HEK293T (cell line): ENCODE measurements at places on chromosomes 7 and 10.

DNA sequence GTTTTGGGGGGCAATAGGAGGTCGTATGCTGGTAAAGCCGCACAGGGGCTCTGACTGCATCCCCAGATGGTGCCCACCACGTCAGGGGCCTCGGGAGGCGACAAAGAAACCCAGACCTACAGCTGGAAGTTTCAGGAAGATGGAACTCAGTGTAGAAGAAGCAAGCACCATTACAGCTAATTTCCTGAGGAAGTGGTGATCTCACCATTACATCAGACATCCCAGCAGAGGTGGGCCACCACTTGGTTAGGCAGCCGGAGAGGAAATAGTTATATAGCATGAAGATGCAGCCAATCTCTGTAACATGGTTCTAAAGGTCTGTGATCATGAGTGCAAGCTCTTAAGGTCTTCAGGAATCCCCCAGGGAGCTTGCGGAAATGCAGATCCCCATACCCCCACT is 127.3 kb upstream of the PCBD1 start:
- DNase-seq, result peak; percentile 32

DNA sequence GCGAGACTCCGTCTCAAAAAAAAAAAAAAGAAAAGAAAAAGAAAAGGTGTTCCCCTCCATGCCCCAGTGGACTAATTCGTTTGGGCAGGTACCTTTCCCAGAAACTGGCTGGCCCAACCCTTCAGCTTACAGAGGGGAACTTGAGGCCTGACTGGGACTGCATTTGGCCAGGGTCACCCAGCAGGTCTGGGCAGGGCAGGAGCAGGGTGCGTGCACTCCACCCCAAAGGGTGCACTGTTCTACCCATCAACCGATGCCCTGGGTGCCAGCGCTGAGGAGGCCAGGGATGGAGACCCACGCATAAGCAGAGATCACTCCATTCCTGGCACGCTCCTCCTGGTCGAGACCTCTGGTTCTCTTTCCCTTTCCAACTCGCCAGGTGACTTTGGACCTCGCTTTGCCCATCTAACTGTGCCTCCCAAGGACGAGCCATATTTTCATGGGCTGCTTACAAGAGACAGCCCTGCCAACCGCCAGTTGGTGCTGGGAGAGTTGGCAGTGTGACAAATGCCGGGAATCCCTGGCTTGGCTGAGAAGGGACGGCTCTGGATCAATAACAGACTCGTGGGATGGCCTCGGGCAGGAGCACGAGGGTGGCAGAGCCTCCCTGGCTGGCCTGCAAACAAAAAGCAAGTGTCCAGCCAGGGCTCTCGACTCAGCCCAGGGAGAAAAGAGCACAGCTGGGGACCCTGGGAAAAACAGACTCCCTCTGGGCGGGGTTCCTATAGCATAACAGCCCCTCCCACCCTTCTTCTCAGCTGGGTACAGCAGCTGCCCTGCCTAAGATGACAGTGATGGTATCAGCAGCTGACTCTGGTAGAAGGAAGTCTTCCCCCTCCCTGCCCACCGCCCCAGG is 7.9 kb downstream of the HSPB1 start:
- no peak for DNase-seq

DNA sequence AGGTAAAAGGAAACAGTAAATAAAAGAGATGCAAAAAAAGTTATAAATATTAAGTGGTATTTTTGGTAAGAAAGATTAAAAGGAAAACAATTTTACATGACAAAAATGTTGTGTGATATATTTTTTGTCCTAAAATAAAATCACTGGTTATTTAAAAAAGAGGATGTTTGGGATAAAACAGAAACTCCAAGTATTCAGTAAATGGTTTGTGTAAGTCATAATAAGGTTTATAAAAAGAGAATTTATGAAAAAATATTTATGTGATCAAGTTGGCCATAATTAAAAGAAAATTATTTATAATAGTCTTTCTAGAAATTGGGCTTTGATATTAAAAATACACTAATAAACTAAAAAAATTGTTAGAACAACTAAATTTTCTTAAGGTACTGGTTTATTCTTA is 38.2 kb upstream of the FIGNL1 start:
- DNase-seq, result no peak

- no peak for DNase-seq
Measured at GRCh38 chr10:17196573-17196972, 4.9 kb downstream of the TRDMT1 start.

- DNase-seq, result no peak
Measured at GRCh38 chr10:34698248-34698831, 116.8 kb downstream of the PARD3 start.

GRCh38 chr7:149751043-149751775 is 22.2 kb downstream of the ZNF467 start:
- DNase-seq, result no peak

DNA sequence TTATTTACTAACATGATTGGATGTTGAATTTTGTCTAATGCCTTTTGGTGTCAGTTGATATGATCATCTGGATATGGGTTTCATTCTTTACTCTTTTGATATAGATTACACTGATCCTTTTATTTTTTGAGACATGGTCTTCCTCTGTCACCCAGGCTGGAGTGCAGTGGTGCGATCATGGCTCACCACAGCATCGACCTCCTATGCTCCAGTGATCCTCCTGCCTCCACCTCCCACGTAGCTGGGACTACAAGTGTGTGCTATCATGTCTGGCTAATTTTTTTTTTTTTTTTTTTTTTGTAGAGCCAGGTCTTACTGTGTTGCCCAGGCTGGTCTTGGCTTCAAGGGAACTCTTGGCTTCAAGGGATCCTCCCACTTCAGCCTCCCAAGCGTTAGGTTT is 27.1 kb downstream of the BMS1 start:
- DNase-seq, result no peak

DNA sequence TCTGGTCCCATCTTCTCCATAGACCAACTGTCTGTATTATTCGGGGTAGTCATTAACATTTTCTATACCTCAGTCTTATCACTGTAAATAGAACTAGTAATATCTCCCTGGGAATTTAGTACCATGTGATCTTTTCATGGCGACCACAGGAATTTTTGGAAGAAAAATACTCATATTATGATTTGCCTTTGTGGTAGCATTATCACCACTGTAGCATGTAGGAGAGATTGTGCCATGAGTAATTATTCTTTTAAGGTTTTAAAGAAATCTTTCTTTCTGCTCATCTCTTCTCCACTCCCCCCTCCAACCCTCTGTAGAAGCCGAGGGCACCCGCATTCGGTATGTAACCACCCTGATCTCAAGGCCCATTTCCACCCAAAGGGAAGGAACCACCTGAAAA is 25.0 kb downstream of the ZNF365 start:
- DNase-seq, result no peak

GRCh38 chr10:2228320-2228901 is 491.1 kb upstream of the ADARB2 start:
- no peak for DNase-seq

GRCh38 chr10:102832987-102833386 is 4.2 kb downstream of the CYP17A1 start:
- DNase-seq, result no peak

DNA sequence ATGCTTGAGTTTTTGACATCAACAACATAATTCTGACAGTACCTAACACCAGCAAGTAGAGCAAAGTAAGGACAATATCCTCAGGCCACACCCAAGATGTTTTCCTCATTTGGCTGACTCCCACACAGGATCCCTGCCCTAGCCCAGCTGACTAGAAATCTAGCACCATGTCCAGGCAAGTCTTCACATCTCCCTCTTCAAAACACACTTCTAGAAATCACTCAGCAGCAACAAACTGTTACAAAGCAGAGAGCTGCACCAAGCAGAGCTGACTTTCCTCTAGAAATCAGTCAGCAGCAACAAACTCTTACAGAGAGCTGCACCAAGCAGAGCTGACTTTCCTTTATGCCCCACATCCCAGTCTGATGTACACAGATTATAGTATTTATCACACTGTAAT is 7.7 kb downstream of the TMEM168 start:
- DNase-seq, result no peak

DNA sequence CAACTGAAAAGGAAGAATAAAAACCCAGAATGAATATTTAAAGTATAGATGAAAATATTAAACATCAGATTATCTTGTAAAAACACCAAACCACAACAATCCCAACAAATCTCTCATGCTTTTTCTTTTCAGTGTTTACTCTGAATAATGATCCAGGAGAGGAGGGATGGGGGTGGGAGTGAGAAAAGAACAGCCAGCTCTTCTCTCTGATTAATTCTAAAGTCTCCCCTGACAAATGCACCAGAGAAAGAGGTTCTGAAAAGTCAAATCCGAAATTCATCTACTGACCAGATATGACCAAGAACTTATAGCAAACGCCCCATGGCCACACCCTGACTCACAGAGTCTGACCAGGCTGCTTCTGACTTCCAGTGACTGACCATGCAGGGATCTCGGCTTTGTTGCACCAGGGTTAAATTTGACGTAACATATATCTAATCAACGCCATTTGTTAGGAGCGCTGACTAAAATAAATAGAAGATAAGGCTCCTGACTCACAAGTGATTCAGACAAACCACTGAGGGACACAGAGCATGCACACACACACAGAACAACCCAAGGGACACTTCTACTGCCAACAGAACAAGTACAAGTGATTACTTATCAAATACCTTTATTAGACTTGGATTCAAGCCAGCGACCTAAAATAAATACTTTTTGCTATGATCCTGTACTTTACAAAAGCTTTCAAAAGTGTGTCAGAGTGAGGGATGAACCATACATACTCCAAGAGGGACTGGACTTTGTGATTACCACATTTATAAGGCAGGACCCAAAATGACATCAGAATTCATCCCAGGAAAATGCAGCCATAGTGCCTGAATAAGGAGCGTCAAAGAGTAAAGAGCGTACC is 9.3 kb upstream of the SPOCK2 start:
- no peak for DNase-seq

GRCh38 chr10:27440021-27440420 is 64.1 kb upstream of the RAB18 start:
- no peak for DNase-seq

DNA sequence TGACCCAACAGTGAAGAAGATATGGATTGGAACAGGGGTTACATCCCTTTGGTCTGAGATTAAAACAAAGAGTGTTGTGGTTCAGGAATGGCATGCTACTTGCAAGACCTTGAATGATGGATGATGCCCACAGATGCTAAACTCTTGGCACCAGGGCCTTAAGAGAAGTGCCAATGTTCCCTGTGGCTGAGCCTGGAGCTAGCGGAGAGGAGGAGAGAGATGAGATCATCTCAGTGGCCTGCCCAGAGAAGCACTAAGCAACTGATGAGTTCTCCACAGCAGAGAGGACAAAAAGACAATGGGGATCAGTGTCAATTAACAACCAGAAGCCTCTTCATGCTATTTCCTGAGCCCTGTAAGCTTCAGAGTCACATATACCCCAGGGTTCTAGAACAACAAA is 97.8 kb downstream of the ELAPOR2 start:
- no peak for DNase-seq

DNA sequence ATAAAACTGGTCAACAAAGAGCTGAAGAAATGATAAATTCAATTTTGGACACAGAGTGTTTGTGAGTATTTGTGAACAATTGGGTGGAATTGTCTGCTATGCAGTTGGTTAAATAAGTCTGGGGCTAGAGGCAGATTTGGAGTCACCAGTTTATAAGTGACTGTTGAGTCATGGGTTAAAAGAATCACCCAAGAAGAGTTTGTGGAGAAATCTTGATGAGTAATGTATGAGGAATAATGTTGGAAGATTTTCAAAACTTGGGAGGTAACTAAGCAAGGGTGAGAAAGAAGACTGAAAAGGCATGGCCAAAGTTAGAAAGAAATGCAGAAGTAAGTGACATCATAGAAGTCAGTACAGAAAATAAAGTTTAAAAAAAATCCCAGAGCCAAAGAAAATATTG is 750.7 kb downstream of the MAGI2 start:
- DNase-seq, result no peak

GRCh38 chr10:79176949-79177602 is 108.3 kb downstream of the ZMIZ1 start:
- no peak for DNase-seq

- no peak for DNase-seq
Measured at GRCh38 chr10:11678074-11678793, 63.9 kb upstream of the ECHDC3 start.

DNA sequence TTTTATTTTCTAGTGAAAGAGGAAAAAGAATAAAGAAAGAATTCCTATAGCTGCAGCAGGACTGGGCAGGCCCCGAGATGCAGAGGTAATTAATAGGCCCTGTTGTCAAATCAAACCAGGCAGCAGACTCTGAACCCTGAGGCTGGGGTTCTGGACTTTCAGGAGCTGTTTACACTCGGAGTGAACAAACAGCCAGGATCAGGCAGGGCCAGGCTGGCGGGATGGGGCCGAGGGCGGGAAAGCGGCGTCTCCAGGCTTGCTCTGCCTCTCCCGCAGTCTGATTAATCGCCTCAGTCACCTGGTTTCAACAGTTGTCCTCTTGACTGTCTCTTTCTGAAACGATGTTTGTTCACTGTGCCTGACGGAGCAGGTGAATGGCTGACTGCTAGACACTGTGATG is 675.4 kb upstream of the FOXK1 start:
- DNase-seq, result no peak

DNA sequence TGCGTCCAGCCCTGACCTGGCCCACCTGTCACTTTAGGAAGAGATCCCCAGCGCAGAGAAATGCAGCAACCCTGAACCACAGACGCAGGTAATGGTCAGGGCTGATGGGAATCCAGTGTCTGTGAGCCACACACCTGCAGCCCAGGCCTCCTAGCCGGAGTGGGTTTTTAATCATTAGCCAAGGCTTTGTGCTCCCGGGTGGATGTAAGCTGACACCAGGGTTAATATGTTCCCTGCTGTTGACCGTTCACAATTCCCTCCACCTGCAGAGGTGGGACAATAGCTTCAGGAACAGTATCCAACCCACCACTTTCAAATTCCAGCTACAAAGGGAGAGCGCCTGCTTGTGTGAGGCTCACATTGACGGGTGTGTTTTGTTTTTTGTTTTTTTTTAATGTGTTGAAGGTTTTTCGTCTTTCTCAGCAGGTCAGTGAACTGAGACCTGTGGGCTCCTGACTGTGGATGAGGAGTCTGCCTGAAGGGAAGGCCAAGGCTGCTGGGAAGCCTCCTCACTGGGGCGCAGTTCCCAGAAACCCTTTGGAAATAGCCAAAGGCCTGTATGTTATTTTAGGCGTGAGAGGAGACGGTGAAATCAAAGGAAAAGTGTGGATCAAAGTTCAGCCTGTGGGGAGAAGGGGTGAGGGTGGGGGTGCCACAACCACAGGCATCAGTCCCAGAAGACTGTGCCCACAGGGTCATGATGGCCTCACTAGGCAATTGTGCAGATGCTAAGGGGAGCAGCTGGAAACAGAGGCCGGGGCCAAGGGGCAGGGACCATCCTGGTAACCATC is 111.1 kb downstream of the TNS3 start:
- no peak for DNase-seq

DNA sequence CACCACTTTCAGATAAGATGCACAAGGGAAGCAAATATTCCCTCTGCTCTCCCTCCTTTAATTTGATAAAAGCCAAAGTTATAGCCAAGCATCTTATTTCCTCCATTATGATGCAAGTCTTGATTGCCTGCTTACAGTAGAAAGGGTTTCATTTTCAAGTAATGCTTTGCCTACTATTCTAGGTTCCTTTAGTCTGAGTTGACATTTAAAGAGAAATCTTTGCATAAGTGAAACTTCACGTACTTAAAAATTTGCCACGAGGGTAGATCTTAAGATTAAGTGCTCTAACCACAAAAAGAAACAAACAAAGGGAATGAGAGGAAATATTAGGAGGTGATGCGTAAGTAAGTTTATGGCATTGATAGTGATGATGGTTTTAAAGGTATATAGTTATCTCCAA is 78.1 kb upstream of the VWDE start:
- DNase-seq, result no peak

- DNase-seq, result no peak
Measured at GRCh38 chr10:24872049-24872789, 80.2 kb downstream of the PRTFDC1 start.

GRCh38 chr10:15262036-15262713 is 93.7 kb upstream of the NMT2 start:
- peak; percentile 29 for DNase-seq
